Activated CD8-positive, alpha-beta T cell treated with anti-CD3 and anti-CD28 coated beads for 36 hours (primary cell): ENCODE measurements at places on chromosomes 7 and 10. TPM values are rescaled to one million over a fixed set of nuclear protein-coding genes. Genes with fewer than 3 reads are reported as not detected.

The DDC gene
- 0.36 TPM for total RNA-seq

The PPA1 gene
- total RNA-seq = 368 TPM

- no peak for DNase-seq
Measured at GRCh38 chr10:119702583-119702982, 23.3 kb upstream of the INPP5F start.

- no peak for DNase-seq
Measured at GRCh38 chr7:75624134-75624832, 114.5 kb downstream of the HIP1 start.

GRCh38 chr10:131790021-131790420 is 110.8 kb upstream of the PPP2R2D start:
- DNase-seq = peak; percentile 63
